ENCODE measurements at places on chromosomes 5 and 9. TPM values are rescaled to one million over a fixed set of nuclear protein-coding genes. Genes with fewer than 3 reads are reported as not detected.

- no peak for DNase-seq
Observed at GRCh38 chr5:16061163-16061562, 118.4 kb downstream of the MARCHF11 start.

- DNase-seq = no peak
Observed at GRCh38 chr5:80355686-80356085, 35.9 kb downstream of the SPZ1 start.

CD180 gene
- 32.6 TPM for total RNA-seq

DNA sequence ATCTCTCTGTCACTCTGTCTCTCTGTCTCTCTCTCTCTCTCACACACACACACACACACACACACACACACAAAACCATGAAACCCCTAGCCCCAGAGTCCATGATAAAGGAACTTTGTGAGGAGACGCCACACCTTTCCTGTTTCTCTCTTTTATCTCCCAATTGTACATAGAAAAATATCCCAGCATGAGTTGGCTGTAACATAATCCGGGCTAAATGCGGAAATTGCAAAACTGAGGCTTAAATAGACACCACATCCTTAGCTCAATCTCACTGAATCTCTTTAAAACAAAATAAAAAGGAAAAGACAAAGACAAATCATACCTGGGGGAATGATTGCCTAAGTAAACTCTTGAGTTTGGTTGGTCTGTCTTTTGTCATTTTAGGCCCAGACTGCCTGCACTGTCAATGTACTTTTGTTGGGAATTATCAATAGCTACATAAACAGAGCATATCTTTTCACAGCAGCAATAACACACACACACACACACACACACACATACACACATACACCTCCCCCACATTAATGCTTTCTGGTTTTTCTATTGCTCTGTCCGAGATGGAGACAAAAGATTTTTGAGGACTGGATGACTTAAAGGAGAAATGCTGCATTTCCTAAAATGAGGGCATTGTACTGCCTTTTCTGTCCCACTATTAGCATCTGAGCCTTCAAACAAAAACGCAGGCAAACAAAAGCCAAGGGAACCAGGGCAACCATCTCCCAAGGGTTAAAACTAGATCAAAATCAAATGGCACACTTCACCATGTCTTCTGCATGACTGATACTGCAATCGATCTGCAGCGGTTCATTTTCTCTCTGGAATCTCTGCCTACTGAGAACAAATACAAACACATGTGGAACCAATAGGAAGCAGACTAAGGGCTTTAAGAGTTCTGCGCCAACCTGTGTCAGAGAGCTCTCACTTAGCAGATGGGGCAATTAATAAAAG, 321.5 kb downstream of the NFIB start:
- no peak for DNase-seq

- no peak for DNase-seq
Observed at GRCh38 chr5:178522361-178522760, 67.8 kb downstream of the COL23A1 start.

GRCh38 chr9:89811886-89812450, 207.2 kb downstream of the GADD45G start:
- no peak for DNase-seq

- DNase-seq = no peak
Observed at GRCh38 chr9:100999906-101000544, 28.5 kb upstream of the PLPPR1 start.

GRCh38 chr5:171623551-171624097, 162.0 kb upstream of the SMIM23 start:
- no peak for DNase-seq

DNA sequence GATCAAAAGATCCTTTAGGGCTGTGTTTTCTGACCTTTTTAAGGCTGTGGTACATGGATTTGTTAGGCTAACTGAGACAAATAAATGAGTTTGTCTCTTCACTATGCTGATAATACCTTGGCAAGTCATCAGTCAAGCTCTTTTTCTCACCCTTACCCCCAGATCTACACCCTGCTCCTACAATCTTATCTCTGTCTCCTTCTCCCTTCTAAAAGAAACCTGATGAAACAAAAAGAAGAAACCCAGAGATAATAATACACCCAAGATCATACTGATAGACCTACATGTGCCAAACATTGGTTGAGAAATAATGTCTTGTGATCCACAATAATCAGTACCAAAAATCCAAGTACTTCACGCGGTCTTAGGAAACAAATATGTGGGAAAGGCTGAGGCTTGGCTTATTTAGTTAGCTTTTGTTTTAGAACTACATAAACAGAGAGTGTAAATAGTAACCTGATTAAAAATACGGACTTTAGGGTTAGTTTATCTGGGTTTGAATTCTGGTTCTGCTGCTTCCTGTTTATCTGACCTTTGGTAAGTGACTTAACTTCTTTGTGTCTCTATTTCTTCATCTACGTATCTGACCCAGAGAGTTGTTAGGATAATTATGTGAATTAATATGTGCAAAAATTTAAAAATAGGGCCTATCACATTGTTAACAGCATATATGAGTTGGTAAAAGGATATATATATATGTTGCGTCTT, 24.8 kb upstream of the PDCD1LG2 start:
- no peak for DNase-seq

DNA sequence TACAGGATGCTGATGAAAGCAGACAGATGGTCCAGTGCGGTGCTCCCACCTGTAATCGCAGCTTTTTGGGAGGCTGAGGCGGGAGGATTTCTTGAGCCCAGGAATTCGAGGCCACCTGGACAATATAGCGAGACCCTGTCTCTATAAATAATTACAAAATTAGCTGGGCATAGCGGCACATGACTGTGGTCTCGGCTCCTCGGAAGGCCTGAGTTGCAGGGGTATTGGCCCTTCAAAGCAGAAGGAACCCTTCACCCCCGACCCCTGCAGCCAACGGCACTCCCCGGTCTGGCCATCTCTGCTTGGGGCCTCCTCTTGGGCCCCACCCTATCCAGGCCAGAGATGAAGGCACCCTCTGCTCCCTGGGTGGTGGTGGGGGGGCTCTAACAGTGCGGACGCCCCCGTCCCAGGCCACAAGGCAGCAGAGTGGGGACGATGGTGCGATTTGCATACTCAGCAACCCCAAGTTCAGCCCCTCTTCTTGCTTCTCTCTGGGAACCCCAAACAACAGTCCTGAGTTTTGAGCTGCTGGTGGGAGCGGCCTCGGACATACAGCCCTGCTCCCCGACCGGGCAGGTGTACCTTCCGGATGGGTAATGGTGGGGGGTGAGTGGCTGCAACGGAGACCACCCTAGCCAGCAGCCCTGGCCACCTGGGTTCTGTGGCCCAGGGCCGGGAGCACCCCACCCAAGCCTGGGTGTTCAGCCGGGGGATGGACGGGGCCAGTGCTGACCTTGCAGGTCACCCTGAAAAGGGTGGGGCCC, 50.7 kb downstream of the NACC2 start:
- DNase-seq = no peak

DNA sequence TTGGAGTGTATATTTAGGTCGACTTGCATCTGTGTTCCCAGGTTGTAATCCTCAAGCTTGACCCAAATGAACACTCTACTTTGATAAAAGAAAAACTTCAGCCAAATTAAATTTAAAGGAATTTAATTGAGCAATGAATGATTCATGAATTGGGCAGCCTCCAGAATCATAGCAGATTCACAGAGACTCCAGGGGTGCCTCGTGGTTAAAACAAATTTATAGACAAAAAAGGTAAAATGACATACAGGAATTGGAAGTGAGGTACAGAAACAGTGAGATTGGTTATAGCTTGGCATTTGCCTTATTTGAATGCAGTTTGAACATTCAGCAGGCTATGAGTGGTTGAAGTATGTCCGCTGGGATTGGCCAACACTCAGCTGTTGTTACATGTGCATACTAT, 21.6 kb upstream of the SPATA31D4 start:
- DNase-seq = no peak

- DNase-seq = no peak
Observed at GRCh38 chr9:14399756-14400657, 86.1 kb upstream of the NFIB start.

DNA sequence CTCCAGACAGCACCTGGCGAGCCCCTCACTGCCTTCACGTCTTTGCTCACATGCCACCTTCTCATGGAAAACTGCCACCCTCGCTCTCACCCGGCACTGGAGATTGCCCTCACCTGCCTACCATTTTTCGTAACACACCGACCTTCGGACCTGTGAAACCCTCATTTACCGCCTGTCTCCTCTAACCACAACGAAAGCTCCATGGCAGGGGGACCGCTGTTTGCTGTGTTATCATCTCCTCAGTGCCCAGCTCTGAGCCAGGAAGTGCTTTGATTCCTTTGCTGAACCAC, 109.2 kb upstream of the PHYKPL start:
- DNase-seq = no peak

- no peak for DNase-seq
Observed at GRCh38 chr5:132812781-132813598, at the start of gene SOWAHA. Gene SOWAHA (plus strand): TSS chr5:132813302. CDS start chr5:132813622, 320 bp downstream.

DNA sequence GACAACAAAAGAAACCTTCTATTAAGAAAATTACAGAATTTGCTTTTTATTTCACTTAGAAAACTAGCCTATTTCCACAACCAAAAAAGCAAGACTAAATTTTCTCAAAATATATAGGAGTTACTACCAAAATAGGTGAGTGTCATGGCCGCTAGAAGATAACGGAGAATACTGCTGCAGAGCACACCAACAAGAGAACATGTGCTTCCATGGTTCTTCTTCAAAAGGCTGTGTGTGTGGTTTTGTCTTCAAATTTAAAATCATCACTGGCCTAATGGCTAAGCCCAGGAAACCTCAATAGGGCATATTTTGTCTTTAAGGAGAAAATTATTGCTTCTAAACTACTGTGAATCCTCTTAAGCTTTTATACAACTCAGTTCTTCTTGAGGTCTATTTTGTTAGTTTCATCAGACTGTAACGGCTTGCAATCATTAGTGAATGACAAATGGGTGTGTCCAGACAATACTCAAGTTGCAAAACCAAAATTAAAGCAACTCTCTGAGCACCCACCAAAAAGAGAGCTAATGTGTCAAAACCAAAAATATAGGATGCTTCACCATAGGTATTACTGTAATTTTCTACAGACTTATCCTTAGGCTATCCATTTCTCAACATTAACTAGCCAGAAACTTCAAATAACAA, 3.3 kb downstream of the SETX start:
- no peak for DNase-seq

- peak; percentile 37 for DNase-seq
Observed at GRCh38 chr5:136212252-136212721, 19.3 kb upstream of the SMIM32 start.

DNA sequence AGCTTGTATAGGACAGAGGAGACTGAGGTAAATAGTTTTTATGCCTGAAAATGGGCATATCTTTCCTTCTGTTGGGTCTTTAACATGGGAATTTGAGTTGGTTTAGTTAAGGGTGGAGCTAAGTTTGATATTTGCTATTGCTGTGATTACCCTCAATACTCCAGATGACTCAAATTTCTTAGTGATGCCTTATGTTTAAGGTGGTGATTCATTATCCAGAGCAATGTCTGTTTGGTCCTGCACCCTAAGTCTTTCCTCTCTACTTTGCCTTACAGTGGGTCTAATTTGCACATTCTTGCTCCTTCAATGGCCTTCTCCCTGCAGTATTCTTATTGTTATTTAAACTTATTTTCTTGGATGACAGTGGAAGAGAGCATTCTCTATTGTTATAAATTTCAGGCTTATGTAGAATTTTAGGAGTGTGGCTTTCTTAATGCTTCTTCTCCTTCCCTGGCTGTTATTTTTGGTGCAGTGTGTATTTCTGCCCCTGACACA, 312.9 kb upstream of the RPS23 start:
- DNase-seq = no peak

DNA sequence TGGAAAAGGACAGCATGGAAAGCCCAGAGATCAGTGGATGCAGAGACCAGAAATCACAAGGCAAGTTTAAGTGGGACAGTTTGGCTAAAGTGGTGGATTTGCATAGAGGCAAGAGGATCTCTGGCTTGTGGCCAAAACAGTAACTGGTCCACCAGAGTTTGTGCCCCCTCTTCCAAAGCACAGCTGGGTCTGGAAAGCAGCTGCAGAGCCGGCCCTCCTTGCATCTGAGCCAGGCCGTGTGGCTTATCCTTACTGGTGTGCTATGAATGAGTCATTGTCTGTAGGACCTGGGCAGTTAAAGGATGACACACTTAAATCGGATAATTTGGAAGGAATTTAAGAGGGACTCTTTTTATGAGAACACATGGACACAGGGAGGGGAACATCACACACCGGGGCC, 146.6 kb downstream of the PIP5K1B start:
- no peak for DNase-seq

GRCh38 chr9:131423171-131423581, 29.3 kb downstream of the PRRC2B start:
- peak; percentile 24 for DNase-seq

DNA sequence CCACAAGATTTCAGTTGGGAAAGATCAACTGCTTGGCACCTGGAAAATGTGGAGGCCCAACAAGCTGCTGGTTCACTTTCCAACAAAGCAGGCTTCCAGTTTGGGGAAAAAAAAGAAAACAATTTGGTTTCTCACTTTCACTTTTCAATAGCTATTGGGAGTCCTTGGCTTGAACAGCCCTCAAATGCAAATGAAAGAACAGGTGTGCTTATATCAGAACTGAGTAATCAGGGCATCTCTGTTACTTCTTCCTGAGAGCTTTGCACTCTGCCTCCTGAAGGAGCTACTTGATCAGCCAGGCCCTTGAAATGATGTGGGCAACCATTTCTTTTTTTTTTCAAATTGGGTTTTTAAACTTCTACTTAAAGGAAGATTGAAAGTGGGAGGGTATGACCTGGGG, 73.5 kb downstream of the MFAP3 start:
- DNase-seq = no peak

DNA sequence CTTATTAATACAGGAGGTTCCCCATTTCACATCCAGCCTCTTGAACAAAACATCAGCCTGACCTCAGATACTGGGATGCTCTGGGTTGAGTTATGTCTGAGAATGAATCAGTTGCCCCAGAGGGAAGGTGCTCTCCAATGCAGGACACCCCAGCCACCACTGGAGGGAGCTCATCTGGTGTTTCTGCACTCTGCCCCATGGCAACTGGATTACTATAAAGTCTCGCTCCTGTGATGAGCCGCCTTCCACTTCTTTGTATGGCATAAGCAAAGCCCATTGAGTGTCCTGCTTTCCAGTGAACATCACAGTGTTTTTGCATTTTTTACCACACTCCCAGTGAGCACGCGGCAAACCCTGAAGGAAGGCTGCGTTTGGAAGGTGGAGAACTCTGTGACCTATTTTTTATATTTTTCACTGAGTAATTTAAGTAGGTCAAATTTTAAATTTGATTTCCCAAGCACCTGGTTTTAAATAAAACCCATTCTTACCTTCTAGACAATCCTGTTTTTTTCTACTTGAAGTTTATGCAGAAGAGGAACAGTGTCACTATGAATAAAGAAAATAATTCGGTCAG, 176.9 kb upstream of the WWC1 start:
- no peak for DNase-seq

GRCh38 chr5:86115164-86115563, 502.6 kb upstream of the COX7C start:
- no peak for DNase-seq

PLAA gene
- total RNA-seq = 25.6 TPM

GRCh38 chr5:123610209-123610608, 98.2 kb downstream of the CSNK1G3 start:
- no peak for DNase-seq

DNA sequence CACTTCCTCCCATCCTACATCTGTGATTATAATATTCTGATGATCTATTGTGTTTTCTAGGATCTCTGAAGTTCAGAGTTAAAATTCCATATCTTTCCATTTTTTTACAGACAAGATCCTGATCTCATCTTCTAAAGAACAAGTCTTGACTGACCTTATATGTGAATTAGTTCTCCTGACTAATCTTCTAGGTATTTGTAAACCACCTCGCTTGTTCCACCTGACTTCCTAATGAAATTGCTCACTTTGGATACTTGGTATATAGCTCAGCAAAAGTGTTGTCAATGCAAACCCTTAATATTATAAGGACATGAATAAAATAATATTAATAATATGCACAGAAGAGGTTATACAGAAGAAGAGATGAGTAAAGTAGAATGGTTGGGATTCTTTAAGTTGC, 68.2 kb upstream of the NR4A3 start:
- DNase-seq = no peak

Measured in activated B cell treated with CpG ODN at 0.5 μM for 24 hours (primary cell).